Fibroblast of lung (primary cell): ENCODE measurements at places on chromosomes 12 and 14. TPM values are rescaled to one million over a fixed set of nuclear protein-coding genes. Genes with fewer than 3 reads are reported as not detected.

Gene LRRC10
- not detected in 2 replicates for total RNA-seq

Gene NOS1
- total RNA-seq = under 0.01 TPM in 2 replicates

DNA sequence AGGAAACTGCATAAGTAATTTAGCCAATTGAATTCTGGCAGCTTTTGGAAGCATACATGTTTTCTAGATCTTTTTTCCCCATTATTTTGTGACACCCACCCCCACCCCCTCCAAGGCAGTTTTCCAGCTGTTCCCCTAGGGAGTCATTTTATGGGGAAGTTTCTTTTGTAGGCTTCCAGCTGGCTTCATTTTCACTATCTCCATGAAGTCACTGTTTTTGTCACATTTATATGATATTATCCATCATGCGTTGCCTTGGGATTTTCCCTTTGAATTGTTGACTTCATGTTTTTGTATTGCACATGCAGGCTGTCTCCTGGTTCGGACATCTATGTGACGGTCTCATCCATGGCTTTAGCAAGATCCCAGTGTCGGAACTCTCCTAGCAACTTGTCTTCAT, 233.6 kb upstream of the RGS6 start:
- no peaks in the 10 kb centered on the region for H3K36me3 ChIP-seq
- no peak overlapping the region for H3K4me3 ChIP-seq
- H3K27me3 ChIP-seq = no peaks in the 10 kb centered on the region
- H3K27ac ChIP-seq = no peak overlapping the region
- no peak for DNase-seq
- H3K4me1 ChIP-seq = peaks cover 6% of the 10 kb centered on the region

GRCh38 chr12:102343361-102344121, 136.8 kb downstream of the IGF1 start:
- no peak overlapping the region for H3K27ac ChIP-seq
- H3K36me3 ChIP-seq = no peaks in the 10 kb centered on the region
- no peak overlapping the region for H3K4me3 ChIP-seq
- no peaks in the 10 kb centered on the region for H3K4me1 ChIP-seq

- no peak overlapping the region for H3K4me3 ChIP-seq
- H3K4me1 ChIP-seq = peaks cover 34% of the 10 kb centered on the region
- H3K36me3 ChIP-seq = no peaks in the 10 kb centered on the region
- no peaks in the 10 kb centered on the region for H3K27me3 ChIP-seq
- DNase-seq = peak; percentile 92
- peak overlapping the region; percentile 97 for H3K27ac ChIP-seq
These were observed 106.4 kb downstream of the ARF6 start for GRCh38 chr14:49999146-49999761.
